Stimulated activated CD8-positive, alpha-beta memory T cell treated with anti-CD3 and anti-CD28 coated beads, Interleukin-7, amount 100 ng/mL, for 1 hour (primary cell): ENCODE measurements at places on chromosomes 5 and 9.

GRCh38 chr9:121902461-121903135, 190.5 kb downstream of the TTLL11 start:
- DNase-seq = no peak

DNA sequence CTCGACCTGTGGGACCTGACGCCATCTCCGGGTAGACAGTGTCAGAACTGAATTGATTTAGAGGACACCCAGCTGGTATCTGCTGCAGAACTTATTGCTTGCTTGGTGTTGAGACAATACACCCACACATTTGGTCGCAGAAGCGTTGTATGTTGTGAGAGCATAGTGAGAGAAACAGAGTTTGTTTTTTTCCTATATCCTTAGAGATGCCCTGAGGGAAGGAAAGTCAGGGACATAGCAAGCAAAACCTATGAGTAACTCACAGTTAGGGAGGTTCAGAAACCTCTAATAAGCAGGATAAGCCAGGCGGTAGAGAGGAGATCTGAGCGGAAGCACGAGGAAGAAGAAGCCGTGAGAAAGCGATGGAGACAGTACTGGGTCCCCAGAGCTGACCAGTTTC, 59.8 kb downstream of the PTCD2 start:
- no peak for DNase-seq

GRCh38 chr9:78298046-78298765, 1.3 kb downstream of the PSAT1 start:
- DNase-seq = no peak

- no peak for DNase-seq
Measured at GRCh38 chr9:87180361-87180760, 233.1 kb upstream of the GAS1 start.

DNA sequence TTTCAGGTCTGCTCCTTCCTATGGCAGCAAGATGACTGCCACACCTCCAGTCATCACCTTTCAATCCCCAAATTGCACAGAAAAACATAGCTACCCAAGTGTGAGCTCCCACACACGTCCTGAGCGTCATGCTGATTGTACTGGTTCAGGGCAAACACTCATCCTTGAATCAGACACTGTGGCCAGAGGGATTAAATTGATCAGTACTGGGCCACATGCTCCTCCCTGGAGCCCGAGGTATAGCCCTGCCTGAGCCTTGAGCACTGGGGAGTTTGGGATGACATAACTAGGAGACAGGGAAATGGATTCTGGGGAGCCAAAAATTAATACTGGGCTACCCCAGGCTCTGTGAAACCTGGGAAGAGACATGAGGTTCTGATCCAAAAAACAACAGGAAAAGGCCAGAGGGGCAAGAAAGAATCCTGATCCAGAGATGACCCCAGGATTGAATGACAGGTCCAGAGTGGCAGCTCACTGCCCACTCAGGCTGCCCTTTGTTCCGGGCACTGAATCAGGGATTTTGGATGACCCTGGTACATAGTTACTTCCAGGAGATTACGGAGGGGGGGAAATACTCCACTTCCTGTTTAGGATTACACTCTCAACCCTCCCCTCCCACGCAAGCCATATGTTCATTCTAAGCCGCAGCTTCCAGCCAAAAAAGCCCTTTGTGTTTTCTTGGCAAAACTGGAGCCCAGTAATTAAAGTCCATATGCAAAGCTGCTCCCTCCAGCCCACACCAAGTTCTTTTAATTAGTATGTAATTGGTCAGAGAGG, 141.6 kb upstream of the SPRY4 start:
- DNase-seq = no peak

DNA sequence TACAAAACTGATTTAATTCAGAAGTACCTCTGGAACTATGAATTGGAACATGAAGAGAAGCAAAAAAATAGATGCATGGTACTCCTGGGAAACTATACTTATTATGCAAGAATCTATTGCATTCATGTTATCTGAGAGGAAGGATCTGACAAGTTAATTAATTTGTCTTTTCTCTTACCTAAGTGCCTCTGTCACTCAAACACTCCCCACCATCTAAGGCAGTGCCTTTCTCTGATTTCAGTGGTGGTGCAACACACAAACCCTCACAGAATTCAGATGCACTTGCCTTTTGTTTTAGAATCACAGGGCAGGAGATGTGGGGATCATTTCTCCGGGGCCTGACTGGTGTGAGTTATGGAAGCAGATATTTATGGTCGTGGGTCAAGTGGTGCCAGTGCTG, 52.5 kb upstream of the C9orf72 start:
- no peak for DNase-seq

DNA sequence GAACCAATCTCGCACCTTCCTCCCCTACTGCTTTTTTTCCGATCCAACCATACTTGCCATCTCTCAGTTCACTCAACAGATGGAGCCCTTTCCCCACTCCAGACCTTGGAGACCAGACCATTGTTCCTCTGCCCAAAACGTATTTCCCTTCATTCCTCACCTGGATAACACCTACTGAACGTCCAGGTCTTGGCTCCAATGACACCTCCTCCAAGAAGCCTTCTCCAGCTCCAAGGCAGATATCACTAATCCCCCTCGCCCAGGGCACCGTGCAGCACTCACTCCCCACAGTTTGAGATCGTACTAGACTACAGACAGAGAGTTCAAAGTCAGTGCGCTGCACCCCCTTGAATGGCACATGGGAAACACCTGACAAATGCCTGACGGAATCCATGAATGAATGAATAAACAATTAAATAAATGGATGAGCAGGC, 47.1 kb upstream of the AKNA start:
- no peak for DNase-seq

DNA sequence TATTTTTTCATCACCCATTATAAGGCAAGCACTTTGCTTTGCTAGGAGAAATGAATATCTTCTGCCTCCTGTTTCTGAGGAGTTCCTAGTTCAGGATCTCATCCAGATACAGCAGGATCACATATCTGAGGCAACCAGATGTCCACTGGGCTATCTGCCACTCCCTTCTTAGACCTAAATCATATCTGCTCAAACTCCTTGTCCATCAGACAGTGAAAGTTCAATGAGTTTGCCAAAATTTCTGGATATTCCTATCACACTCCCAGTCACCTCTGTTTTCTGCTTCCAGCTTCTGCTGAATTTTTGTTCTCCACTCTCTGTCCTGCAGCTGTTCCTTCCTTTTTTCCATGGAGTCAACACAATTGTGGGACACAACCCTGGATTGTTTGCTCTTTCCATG, 54.2 kb upstream of the BASP1 start:
- DNase-seq = no peak

- no peak for DNase-seq
Measured at GRCh38 chr5:59327191-59327980, 566.1 kb downstream of the PDE4D start.

DNA sequence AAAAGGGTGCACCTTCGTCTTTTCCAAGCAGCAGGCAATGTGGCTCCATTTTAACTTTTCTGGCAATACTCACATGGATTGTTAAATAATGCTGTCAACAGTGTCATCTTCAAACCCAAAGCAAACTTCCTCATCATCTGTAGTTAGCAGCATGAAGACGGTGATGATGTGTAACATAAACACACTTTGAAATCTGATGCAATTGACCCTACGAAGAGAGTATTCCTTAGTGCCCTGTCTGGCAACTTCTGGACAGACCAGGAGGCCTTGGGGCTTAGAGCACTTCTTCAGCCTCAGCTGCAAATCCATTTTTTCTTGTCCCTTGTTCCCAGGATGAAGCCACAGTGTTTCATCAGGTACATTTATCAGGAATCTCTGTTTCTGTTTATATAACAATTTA, 149.1 kb downstream of the GHR start:
- DNase-seq = no peak

DNA sequence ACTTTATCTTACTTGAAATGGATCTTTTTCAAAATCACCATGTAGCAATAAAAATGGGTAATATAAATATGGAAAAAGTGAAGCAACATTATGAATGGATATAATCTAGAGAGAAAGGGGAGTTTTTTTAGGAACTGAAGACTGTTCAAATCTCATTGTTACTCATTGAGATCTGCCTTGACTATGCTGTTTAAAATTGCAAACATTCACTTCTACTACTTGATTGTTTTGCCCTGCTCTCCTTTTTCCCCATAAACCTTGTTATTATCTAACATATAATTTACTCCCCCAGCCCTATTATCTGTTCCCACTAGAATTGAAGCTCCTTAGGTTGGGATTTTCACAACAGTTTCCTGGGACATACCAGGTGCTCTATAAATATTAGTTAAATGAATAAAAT, 22.0 kb downstream of the PAM start:
- no peak for DNase-seq

- DNase-seq = no peak
Measured at GRCh38 chr5:67089200-67089725, 107.3 kb downstream of the CD180 start.
